ENCODE measurements at places on chromosomes 4 and X. TPM values are rescaled to one million over a fixed set of nuclear protein-coding genes. Genes with fewer than 3 reads are reported as not detected.

The TMEM156 gene
- not detected for total RNA-seq

The GC gene
- not detected for total RNA-seq

The UGT2A3 gene
- total RNA-seq = not detected

The MAGED4 gene
- 80.2 TPM for total RNA-seq

The PARM1 gene
- total RNA-seq = 13.6 TPM

The TMEM35A gene
- total RNA-seq = 6.2 TPM

The UGT2B17 gene
- not detected for total RNA-seq

The RRH gene
- total RNA-seq = 0.29 TPM

The TEX11 gene
- total RNA-seq = not detected

The FGA gene
- not detected for total RNA-seq

The PDE6B gene
- total RNA-seq = 9.0 TPM

The CT45A7 gene
- not detected for total RNA-seq

The PWWP3B gene
- total RNA-seq = 4.1 TPM

The NOX1 gene
- not detected for total RNA-seq

The SMIM31 gene
- total RNA-seq = not detected

The RAB39B gene
- total RNA-seq = 1.7 TPM

The SPIN3 gene
- total RNA-seq = 19.4 TPM

Data from mesothelial cell of epicardium (in vitro differentiated cells).